Central memory CD8-positive, alpha-beta T cell (primary cell): ENCODE measurements at places on chromosomes 16 and 17.

- no peak overlapping the region for H3K4me3 ChIP-seq
- peaks cover 6% of the 10 kb centered on the region for H3K27me3 ChIP-seq
- H3K4me1 ChIP-seq = no peaks in the 10 kb centered on the region
- no peak for DNase-seq
- no peaks in the 10 kb centered on the region for H3K36me3 ChIP-seq
Observed at GRCh38 chr17:10556301-10557005, 7.0 kb upstream of the MYH2 start.

- no peaks in the 10 kb centered on the region for H3K27me3 ChIP-seq
- peaks cover 50% of the 10 kb centered on the region for H3K36me3 ChIP-seq
- H3K27ac ChIP-seq = peak overlapping the region; percentile 33
- H3K4me3 ChIP-seq = peak overlapping the region; percentile 69
- DNase-seq = no peak
Observed at GRCh38 chr16:53445534-53445933, 11.3 kb downstream of the RBL2 start.

DNA sequence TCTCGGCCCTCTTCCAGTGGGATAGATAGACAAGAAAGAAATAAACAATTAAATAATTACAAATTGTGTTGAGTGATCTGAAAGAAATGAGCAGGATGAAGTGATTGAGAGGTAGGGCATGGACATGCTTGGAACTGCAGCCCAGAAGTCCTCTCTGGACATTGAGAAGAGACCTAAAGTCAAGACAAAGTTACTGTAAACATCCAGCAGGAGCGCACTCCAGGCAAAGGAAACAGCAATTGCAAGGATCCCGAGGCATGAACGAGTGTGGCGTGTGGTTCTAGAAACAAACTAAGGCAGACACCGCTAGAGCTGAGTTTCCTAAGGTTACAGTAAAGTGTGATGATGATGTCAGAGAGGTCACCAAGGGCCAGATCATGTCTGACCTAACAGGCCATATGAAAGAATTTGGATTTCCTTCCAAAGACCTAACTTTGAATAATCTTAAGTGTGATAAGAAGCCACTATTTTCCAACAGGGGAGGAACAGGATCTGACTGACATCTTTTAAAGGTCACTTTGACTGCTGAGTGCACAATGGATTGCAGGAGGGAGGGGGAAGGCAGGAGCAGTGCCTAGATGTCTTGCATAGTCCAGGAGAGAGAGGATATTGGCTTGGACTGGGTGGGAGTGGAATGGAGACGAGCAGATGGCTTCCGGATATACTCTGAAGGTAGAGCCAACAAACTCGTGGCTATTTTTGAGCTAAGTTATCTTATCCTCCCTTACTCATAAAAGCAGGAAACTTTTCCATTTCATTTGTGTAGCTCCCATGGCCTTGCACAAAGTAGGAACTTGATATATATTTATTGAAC lies 19.0 kb downstream of the ABCC12 start:
- H3K4me3 ChIP-seq = no peak overlapping the region
- H3K36me3 ChIP-seq = no peaks in the 10 kb centered on the region
- H3K27me3 ChIP-seq = peaks cover 9% of the 10 kb centered on the region
- no peaks in the 10 kb centered on the region for H3K4me1 ChIP-seq

DNA sequence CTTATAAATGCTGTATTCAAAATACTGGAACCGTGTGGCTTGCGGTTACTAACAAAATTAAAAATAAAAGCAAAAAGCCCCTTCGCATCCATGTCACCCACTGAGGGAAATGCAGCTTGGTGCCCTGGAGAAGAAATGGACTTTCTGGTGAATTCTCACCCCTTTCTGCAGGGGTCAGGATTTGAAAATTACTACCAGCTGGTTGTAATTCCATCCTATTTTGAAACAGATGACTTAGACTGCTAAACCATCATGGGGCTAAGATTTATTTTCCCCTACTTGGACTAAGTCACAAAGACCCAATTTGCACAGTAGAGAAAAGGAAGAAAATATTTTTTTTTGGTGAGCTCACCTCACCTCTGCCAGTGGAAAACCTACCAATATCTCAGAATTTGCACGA lies 111.4 kb upstream of the MYOCD start:
- H3K36me3 ChIP-seq = no peaks in the 10 kb centered on the region
- no peak for DNase-seq
- H3K27ac ChIP-seq = no peak overlapping the region
- no peaks in the 10 kb centered on the region for H3K4me1 ChIP-seq

DNA sequence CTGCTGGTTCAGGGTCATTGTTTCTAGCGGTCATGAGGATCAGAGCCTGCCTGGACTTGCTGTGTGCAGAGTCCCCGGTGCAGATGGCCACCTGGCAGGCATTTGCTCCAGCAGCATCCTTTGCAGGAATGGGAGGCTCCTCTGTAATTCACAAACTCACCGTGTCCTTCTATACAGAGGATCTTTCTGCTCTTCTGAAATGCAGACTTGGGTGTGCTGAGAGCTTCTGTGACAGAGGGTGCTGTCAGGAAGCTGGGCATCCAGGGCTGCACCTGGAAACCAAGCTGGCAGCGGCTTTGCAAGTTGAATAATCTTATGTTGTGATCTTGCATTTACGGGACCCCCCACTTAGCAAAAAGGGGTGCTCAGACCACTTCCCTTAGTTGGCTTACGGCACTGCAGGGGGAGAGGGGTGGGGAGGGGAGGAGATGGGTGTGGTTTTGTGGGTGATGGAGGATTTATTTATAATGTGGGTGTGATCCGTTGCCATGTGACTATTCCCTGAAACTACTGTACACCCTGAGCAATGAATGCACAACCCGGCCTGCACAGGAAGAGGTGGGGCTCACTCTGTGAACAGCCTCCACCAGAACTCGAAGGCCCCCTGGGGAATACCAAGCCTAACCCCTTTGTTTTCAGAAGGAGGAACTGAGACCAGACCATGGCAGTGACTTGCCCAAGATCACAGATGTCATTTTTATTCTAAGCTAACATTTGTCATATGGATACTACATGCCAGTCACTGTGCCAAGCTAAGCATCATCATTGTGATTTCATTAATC lies 178.3 kb downstream of the PRKCB start:
- peak overlapping the region; percentile 76 for H3K27ac ChIP-seq
- peak; percentile 30 for DNase-seq
- peaks cover 22% of the 10 kb centered on the region for H3K36me3 ChIP-seq
- H3K4me3 ChIP-seq = peak overlapping the region; percentile 66
